ENCODE measurements at places on chromosomes 3 and 15.
A peak's percentile ranks its signal among the peaks of the same experiment; 100 is the strongest.

DNA sequence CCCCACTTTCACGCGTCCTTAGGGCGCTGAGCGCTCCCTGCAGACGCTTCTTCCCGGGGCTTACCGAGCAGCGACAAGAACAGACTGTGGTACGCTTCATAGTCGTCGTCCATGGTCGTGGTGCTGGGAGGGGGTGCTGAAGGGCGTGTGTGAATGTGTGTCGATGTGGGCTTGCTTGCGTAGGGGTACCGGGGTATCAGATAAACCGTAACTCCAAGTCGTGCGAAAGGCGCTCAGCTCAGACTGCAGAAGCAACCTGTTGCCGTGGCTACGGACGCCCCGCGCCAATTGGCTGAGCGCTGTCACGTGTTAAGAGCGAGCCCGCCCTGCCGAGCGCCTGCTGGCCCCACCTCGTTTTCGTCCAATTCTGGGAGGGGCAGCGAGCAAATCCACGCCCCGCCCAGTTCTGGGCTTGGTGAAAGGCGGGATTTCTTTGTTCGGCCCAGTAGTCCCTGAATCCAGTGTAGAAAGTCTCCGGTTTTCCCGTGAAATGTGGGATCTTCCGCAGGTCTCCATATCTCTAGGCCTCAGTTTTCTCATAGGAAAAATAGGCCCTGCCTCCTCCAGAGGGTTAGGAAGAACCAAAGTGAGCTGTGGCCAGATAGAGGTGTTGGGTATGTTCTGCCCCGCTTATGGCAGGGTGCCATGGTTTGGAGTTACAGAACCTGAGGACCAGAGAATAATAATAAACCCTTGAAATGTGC lies at the start of gene EFCAB12:
TSS of gene EFCAB12 (minus strand) at position 261 of the 704 bp plus-strand sequence. CDS start at position 113, 148 bp downstream.
- DNase-seq: peak; percentile 98

GRCh38 chr3:195557322-195557721 lies 14.2 kb upstream of the PPP1R2 start:
- DNase-seq: no peak

DNA sequence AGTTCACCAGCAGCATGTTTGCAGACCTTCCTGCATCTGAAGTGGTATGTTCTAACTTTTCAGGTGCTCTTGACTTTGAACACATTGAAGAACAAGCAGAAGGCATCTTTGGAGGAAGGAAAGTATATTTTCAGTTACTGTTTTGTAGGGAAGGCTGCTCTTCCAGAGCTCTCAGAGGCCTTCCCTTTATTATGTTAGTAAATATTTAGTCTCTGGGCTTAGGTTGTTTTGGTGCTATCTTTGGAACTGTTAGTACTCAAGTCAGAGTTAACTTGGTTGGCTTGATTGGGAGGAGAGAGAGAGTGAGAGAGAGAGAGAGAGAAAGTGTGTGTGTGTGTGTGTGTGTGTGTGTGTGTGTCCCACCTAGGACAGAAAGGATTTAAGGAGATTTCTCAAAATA lies 188.2 kb downstream of the ITPR1 start:
- no peak for DNase-seq

- no peak for DNase-seq
Measured at GRCh38 chr15:60672400-60672799, 193.5 kb upstream of the ICE2 start.

- DNase-seq: no peak
Measured at GRCh38 chr3:57112206-57112605, 51.7 kb downstream of the SPATA12 start.
